ENCODE measurements at places on chromosomes 3 and 15.

- no peaks in the 10 kb centered on the region for H3K27me3 ChIP-seq
- no peak for DNase-seq
- H3K36me3 ChIP-seq = no peaks in the 10 kb centered on the region
- no peaks in the 10 kb centered on the region for H3K4me1 ChIP-seq
Measured at GRCh38 chr15:34456658-34457057, 19.1 kb upstream of the GOLGA8A start.

DNA sequence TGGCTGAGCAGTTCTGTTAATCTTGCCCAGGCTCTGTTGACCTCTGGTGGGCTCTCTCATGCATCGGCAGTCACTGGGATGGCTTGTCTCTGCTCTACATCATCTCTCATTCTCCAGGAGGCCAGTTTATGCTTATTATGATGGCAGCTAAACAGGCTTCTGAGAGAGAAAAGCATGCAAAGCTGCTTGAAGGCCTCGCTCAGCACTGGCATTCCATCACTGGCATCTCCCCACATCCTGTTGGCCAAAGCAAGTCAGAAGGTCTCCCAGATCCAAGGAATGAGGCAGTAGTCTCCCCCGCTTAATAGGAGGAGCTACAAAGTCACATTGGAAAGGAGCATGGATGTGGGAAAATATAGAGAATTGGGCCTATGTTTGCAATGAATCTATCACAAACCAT lies 212.6 kb downstream of the ZNF621 start:
- no peaks in the 10 kb centered on the region for H3K36me3 ChIP-seq
- no peak overlapping the region for H3K4me3 ChIP-seq
- H3K27me3 ChIP-seq = no peaks in the 10 kb centered on the region
- H3K27ac ChIP-seq = no peak overlapping the region

DNA sequence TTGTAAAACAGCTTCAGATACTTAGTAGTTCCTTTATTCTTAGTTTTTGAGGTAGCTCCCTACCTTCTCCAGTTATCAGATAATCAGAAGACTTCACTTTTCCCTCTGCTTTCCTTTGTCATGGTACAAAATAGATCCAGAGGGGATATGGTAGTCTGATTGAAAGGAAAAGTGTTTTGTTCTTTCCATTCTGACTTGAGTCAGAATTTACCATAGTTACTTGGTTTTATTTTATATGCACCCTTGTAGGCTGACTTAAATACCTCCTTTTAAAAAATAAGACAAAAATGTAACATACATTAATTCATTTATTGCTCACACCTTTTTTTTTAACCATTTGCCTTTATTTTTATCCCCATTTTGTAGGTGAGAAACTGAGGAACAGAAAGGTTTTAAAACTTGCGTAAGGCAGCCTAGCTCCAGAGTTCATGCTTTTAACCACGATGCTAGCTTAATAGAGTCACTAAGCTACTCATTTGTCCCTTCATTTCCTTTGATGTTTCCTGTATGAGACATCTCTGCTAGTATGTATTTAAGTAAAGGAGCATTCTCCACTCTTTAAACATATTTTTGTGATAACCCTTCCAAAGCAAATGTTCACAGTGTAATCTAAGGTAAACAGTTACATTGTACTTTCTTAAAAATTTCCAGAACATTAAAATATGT lies 187.5 kb downstream of the KLHL25 start:
- DNase-seq = no peak
- no peak overlapping the region for H3K4me3 ChIP-seq
- H3K4me1 ChIP-seq = no peaks in the 10 kb centered on the region
- H3K27me3 ChIP-seq = no peaks in the 10 kb centered on the region
- H3K36me3 ChIP-seq = peaks cover 87% of the 10 kb centered on the region
- no peak overlapping the region for H3K27ac ChIP-seq

DNA sequence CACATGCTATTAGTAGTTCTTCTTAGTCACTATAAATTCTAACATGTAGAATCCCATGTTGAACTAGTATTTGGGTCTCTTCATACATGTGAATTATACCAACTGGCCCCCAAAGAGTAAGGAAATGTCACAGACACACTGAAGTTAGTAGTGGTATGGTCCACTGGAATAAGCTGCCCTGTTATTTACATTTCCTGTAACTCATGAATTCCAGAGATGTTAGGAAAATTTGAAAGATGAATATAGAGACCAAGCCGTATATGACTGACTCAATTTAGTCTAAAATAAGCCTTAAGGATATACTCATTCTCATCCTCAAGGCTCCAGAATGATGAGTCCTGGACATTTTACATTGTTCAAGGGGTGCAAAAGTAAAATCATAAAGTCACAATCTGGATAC lies 81.2 kb downstream of the FBXL22 start:
- DNase-seq = no peak
- no peak overlapping the region for H3K27ac ChIP-seq
- H3K4me1 ChIP-seq = peaks cover 3% of the 10 kb centered on the region
- H3K27me3 ChIP-seq = no peaks in the 10 kb centered on the region

DNA sequence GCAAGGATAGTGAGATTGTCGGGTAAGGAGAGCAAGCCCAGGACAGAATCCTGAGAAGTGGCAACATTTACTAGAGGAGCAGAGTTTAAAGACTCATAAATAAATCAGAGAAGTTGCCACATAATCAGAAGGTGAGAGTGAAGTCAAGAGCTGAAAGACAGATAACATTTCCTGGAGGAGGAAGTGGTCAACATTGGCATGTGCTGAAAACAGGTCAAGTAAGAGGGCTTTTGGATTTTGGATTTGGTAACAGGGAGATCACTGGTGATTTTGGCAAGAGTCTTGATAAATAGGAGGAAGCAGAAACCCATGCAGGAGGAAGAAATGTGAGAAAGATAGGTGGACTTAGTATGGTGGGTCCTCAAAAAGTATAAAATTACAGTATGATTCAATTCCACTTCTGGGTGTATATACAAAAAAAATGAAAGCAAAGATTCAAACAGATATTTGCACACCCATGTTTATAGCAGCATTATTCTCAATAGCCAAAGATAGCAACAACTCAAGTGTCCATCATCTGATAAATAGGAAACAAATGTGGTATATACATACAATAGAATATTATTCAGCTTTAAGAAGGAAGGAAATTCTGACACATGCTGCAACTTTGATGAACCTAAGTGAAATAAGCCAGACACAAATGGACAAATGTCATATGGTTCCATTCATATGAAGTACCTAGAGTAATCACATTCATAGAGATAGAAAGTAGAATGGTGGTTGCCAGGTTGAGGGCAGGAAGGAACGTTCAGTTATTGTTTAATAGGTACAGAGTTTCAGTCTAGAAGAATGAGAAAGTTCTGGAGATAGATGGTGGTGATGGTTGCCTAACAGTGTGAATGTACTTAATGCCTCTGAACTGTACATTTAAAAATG lies 27.3 kb upstream of the MBNL1 start:
- H3K4me1 ChIP-seq = no peaks in the 10 kb centered on the region
- H3K36me3 ChIP-seq = no peaks in the 10 kb centered on the region

DNA sequence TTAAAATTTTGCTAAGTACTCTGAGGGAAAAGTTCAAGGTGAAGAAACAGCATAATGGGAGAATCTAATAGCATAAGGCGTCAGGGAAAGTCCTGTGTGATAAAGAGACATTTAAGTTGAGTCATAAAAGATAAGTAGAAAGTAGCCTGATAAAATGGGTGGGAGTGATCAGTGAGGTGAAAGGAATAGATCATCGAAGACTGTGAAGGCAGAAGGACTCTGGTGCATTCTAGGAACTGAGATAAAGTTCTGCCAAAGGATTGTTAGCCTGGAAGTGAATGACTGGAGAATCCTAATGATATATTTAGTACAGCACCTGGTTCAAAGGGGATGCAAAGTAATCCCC lies 149.9 kb downstream of the CFAP20DC start:
- DNase-seq = no peak
- H3K4me3 ChIP-seq = no peak overlapping the region
- H3K27ac ChIP-seq = no peak overlapping the region
- H3K4me1 ChIP-seq = peaks cover 13% of the 10 kb centered on the region

DNA sequence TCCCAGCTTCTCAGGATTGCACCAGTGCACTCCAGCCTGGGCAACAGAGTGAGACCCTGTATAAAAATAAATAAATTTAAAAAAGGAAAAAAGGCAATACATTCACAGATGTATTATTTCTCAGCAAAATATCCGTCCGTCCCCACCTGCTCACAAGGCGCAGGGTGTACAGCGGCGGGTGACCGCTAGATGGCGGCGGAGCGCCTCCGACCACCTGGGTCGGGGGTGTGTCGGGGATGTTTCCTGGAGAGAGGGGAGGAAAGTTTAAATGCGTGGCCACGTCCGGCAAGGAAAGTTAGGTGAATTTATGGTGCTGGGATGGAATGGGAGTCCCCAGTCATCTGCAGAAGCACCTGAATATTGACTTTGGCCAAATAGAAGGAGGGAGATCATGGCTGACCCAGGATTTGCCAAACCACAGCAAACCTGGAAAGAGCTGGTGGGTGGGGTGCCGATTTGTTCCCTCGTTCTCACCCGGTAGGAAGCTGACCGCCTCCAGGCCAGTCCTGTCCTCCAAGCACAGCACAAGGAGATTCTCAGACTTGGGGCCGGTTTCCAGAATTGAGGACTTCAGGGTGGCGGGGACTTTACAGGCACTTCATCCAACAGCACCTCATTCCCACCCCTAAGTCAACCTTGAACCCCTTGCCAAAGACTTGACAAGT lies 88.3 kb downstream of the TMEM266 start:
- no peaks in the 10 kb centered on the region for H3K36me3 ChIP-seq
- DNase-seq = peak; percentile 93
- H3K4me3 ChIP-seq = no peak overlapping the region

- no peak overlapping the region for H3K27ac ChIP-seq
- H3K27me3 ChIP-seq = peaks cover 99% of the 10 kb centered on the region
- no peak for DNase-seq
- H3K4me1 ChIP-seq = no peaks in the 10 kb centered on the region
- no peak overlapping the region for H3K4me3 ChIP-seq
Measured at GRCh38 chr15:51270706-51271105, 67.7 kb downstream of the CYP19A1 start.

DNA sequence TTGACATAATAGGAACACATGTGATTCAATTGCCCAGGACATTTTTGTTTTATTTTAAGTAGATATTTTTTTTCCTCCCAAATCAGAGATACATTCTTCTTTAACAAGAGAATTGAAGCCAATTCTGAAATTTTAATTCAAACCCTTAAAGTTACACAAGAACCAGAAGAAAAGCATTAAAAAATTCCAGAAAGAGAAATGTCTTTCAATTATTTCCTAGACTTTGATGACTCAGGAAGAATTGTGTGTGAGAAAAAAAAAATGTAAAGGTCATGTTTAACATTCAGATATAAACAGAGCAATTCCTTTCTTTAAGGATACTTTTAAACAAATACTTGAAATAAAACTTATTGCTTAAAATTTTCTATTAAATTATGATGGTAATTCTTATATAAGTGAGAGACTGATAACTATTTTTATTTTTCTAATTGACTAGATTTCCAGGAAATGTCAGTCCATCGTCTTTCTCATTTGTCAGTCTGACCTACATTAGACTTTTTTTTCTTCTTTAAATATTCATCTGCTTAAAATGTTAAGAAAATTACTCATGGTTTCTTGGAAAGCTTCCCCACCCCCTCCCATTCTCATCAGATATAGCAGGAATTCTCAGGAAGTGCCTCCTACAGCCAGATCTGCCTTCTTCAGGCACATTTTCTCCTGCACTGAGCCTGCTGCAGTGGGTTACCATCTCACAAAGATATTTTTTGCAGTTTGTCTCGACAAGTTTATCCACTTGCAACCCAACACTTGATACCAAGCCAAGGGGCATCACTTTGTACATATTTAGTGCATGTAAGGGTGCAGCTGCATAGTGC lies 261.8 kb upstream of the CBLB start:
- DNase-seq = no peak
- peaks cover 24% of the 10 kb centered on the region for H3K4me1 ChIP-seq
- H3K36me3 ChIP-seq = no peaks in the 10 kb centered on the region
- H3K4me3 ChIP-seq = no peak overlapping the region

DNA sequence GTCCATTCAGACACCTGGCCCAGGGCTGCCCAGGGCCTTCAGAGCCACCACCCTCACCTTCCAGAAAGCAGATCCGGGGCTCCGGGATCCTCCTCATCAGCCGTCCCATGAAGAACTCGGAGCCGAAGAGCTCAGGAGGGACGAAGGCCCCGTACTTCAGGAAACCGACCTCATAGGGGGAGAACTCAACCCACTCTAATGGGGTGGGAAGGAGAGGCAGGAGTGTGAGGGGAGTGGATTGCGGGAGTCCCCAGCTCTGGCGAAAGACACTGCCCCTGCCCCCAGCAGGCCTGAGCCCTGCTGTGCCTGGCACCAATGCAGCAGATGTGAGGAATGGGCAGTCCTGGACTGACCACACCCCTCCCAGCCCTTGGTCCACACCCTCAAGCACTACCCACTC lies 22.6 kb downstream of the PLA2G4D start:
- no peaks in the 10 kb centered on the region for H3K4me1 ChIP-seq
- no peak overlapping the region for H3K4me3 ChIP-seq
- H3K27me3 ChIP-seq = no peaks in the 10 kb centered on the region

GRCh38 chr3:192917404-192918274 lies at the start of gene MB21D2:
Gene MB21D2 (minus strand): TSS chr3:192917856. CDS start chr3:192917840, 16 bp downstream.
- peak within 1 kb of the TSS; percentile 98 for H3K4me3 ChIP-seq
- peak; percentile 92 for DNase-seq
- no peaks in the 10 kb centered on the region for H3K36me3 ChIP-seq
- no peaks in the 10 kb centered on the region for H3K27me3 ChIP-seq

GRCh38 chr15:80695911-80696661 lies 976 bp downstream of the ABHD17C start:
- H3K4me3 ChIP-seq = peak overlapping the region; percentile 93
- H3K4me1 ChIP-seq = no peaks in the 10 kb centered on the region
- peak; percentile 64 for DNase-seq
- peaks cover 13% of the 10 kb centered on the region for H3K36me3 ChIP-seq
- H3K27me3 ChIP-seq = peaks cover 11% of the 10 kb centered on the region

DNA sequence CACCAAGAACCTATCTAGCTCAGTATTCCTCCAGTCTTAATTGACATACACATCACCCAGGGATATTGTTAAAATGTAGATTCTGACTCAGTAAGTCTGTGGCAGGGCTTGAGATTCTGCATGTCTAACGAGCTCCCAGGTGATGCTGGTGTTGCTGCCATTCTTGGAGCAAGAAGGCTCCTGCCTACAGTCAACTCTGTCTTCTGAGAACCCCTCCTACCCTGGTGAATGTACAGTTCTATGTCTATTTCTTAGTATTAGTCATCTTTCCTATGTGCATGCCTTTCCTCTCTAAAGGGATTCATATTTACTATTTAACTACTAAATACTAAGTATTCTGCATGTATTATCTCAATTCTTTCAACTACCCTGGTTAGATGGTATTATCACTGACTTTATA lies 268.7 kb downstream of the EDEM1 start:
- no peak overlapping the region for H3K27ac ChIP-seq
- H3K4me1 ChIP-seq = no peaks in the 10 kb centered on the region
- H3K36me3 ChIP-seq = no peaks in the 10 kb centered on the region
- H3K4me3 ChIP-seq = no peak overlapping the region

- H3K4me3 ChIP-seq = no peak overlapping the region
- no peaks in the 10 kb centered on the region for H3K4me1 ChIP-seq
- H3K27me3 ChIP-seq = no peaks in the 10 kb centered on the region
- no peaks in the 10 kb centered on the region for H3K36me3 ChIP-seq
- H3K27ac ChIP-seq = no peak overlapping the region
Measured at GRCh38 chr15:81301385-81301784, 22.6 kb downstream of the STARD5 start.

GRCh38 chr3:64093825-64094712 lies 70.8 kb upstream of the PSMD6 start:
- no peak for DNase-seq
- H3K27ac ChIP-seq = no peak overlapping the region
- H3K36me3 ChIP-seq = peaks cover 4% of the 10 kb centered on the region
- H3K27me3 ChIP-seq = peaks cover 13% of the 10 kb centered on the region
- H3K4me1 ChIP-seq = peaks cover 11% of the 10 kb centered on the region

- H3K4me1 ChIP-seq = no peaks in the 10 kb centered on the region
- H3K27ac ChIP-seq = no peak overlapping the region
- no peak for DNase-seq
- H3K27me3 ChIP-seq = no peaks in the 10 kb centered on the region
Measured at GRCh38 chr3:113141543-113141942, 69.8 kb upstream of the BOC start.
